CD14-positive monocyte (primary cell): ENCODE measurements at places on chromosomes 2 and 18.

DNA sequence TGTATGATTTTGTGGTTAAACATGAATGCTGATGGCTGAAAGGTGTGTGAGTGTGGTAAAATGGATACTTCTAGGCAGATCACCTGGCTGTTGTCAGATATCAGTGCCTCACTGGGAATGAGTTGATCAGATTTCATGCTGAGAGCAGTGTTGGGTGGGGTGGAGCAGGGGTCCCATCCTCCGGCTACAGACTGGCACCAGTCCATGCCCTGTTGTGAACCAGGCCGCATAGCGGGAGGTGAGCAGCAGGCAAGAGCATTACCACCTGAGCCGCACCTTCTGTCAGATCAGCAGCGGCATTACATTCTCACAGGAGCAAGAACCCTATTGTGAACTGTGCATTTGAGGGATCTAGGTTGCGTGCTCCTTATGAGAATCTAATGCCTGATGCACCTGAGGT, 78.7 kb downstream of the GLI2 start:
- DNase-seq = no peak

- DNase-seq = no peak
These were observed 113.6 kb downstream of the GCA start for GRCh38 chr2:162457490-162457889.

DNA sequence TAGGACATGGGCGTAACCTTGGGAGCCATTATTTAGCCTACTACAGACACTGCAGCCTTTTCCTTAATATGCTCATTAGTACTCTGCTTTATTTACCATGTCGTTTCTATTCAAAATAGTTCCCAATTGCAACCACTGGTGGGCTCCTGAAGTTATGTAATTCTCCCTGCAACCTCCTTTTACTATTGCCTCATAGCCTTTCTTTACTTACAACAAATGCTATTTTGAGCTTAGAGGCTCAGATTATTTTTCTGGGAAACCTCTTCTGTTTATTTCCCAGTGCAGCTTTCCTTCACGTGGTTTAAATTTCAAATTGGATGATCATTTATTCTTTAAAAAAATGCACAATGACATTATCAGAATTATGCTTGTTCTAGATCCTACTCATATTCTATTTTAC, 492.3 kb upstream of the TMEFF2 start:
- DNase-seq = no peak

DNA sequence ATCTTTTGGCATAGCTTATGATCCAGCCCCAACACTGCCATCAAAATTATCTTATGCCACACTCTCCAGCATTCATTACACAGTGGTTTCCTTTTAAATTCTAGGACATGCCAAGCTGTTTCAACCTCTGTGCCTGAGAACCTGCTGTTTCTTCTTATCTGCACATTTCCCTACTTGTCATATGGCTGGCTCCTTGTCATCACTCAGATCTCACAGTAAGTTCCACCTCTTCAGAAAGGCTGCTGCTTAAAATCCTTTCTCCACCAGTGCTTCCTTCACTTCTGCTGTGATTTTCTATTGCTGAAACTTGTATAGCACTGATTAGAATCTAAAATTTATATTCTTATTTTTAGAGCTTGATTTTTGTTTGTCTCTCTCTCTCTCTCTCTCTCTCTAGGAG, 43.4 kb downstream of the MC4R start:
- no peak for DNase-seq

DNA sequence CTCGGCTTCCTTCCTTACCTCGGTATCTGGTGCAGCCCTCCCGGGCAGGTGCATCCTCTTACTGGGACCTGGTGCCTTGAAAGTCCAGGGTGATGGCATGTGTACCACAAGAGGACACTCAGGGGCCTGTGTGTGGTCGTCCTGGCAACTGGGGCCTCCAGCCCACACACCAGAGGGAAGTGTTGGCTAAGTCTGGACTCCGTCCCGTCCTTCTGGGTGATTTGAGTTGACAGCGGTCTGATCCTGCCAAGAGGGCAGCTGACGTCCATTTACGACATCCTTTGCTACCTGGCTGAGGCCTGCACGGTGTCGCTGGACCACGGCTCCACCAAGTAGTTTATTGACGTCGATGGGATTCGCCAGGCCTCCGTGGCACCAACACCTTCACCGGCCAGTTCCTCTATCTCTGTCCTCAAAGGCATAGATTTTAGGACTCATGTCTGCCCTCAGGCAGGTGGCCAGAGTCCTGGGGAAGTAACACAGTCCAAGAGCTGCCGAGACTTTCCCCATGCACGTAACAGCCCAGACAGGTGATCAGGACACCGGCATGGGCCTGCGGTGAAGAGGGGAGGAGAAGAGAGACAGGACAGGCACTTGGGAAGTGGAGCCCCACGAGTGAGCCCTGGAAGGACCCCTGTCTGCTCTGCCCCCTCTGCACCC, 186.0 kb upstream of the HDAC4 start:
- DNase-seq = no peak

- peak; percentile 88 for DNase-seq
These were observed 27.3 kb upstream of the NTSR2 start for GRCh38 chr2:11697103-11697871.

- DNase-seq = peak; percentile 62
These were observed 62.9 kb downstream of the AFTPH start for GRCh38 chr2:64586883-64587481.

GRCh38 chr18:3132700-3133099, 87.1 kb downstream of the MYOM1 start:
- no peak for DNase-seq

- no peak for DNase-seq
These were observed 105.7 kb downstream of the CDH2 start for GRCh38 chr18:28071199-28071598.

DNA sequence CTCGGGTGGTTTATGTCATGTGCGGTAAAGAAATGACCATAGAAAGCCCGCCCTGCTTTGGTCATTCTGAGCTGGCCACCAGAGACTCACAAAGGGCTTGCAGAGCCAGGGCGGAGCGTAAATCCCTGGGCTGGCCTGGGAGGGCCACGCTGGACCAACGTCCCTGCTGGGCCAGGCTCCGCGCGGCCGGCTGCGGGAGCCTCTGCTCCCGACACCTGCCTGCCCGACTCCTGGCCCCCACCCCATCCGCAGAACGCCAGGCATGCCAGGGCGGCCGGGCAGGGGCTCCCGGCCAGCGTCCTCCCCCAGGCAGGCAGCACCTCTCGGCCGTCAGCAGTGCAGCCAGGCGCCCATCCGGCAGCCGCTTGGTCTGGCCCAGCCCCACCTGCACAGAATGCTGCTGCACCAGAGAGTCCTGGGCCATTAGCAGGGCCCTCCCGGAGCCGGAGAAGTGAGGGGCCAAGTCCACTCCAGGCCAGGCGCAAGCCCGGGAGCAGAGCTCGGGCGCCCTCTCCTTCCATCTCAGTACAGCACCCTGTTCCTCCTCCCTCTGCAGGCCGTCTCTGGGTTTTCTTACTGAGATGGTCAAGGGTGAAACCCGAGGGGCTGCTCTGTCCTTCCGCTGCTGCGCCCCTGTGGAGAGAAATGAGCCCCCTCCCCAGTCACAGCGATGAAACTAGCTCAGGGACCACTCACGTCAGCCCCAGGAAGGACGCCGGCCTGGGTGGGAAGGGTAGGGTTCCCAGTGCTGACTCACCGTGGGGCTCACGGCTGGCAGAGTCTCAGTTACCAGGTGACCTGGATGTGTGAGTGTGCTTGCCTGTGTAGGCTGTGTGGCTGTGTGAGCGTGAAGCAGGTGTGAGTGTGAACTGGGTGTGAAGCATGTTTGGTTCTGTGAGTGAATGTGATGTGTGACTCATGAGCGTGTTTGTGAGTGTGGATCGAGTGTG, 83.3 kb downstream of the PTGR3 start:
- DNase-seq = no peak
